ENCODE measurements at places on chromosomes 5 and 9.

DNA sequence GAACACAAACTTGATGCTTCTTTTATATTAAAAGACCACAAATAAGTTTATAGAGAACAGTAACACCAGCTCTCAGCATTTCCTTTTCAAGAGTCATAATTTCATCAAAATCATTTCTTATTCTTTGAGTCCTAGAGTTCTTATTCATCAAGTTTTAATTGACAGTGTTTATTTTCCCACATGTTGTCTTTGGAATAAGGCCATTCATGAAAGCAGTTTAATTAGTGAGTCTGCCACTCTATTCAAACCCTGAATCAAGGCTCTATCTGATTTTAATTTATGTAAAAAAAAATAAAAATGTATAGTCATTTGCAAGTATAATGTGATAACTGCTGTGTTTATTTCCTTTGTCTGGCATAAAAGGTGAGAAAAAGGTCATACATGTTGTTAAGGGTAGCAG is 176.7 kb downstream of the PARP8 start:
- no peak for DNase-seq

GRCh38 chr5:148932355-148932935 is 106.0 kb downstream of the ADRB2 start:
- no peak for DNase-seq

- DNase-seq = peak; percentile 30
Measured at GRCh38 chr9:33289496-33289895, 820 bp upstream of the NFX1 start.

DNA sequence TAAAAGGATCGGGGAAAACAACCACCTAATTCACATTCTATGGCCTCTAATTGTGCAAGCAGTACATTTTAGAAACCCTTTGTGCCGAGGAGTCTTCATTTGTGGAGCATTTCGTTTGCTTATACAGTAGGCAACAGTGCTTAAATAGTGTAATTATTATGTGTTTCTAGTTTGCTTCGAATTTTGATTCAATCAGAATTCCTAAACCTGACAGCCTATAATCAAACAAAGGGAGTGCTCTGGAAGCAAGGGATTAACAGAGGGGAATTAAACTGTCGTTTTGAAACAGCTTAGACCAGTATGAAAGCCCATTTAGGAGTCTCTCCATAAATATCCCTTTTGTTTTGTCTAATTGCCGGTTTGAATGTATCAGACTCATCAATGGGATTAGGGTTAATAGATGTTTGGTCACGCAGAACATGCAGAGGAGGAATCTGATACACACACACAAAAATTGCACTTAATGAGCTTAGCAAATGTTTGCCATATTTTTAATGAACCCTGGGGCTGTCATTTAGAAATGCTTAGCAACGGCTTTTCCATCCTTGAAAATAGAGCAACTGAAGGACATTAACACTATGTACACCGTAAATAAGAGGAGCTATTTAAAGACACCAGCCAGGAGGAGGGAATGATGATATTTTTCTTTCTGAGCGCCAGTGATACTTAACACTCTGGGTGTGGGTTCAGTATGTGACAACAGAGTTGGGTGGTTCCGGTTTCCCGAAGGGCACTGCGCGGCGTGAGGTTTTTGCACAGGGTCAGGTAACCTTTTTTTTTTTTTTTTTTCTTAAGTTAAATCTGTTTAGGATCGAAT is 404.7 kb downstream of the TLE4 start:
- DNase-seq = no peak

DNA sequence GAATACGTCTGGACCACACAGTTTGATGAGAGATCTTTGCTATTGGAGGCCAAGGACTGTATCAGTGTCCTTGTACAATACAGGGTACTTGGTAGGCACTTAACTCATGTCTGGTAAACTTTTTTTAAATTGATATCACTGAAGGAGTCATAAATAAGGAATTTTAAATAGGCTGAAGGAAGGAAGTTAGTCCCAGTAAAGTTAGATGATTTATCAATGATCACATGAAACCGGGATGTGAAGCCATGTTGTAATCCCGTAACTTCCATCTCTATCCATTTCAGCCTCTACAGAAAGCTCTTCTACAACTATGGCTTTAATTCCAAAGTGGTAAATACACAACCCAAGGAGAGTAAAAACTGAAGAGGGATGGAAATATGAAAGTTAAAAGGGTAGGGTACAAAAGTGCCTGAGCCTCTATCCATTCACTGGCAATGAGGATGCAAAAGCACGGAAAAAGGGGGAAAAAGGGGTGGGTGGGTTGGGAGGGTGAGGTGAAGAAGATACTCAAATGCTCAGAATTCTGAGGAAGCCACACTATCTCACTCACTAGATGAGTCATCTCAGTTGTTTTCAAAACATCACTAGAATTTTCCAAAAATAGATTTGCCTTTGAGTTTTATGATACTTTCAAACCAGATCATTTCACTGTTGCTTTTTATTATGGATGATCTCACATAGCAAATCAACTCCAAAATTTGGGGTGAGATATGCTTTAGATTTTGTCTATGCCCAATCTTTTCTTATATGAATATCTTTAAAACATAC is 1053.5 kb downstream of the NR2F1-AS1 start:
- DNase-seq = no peak

DNA sequence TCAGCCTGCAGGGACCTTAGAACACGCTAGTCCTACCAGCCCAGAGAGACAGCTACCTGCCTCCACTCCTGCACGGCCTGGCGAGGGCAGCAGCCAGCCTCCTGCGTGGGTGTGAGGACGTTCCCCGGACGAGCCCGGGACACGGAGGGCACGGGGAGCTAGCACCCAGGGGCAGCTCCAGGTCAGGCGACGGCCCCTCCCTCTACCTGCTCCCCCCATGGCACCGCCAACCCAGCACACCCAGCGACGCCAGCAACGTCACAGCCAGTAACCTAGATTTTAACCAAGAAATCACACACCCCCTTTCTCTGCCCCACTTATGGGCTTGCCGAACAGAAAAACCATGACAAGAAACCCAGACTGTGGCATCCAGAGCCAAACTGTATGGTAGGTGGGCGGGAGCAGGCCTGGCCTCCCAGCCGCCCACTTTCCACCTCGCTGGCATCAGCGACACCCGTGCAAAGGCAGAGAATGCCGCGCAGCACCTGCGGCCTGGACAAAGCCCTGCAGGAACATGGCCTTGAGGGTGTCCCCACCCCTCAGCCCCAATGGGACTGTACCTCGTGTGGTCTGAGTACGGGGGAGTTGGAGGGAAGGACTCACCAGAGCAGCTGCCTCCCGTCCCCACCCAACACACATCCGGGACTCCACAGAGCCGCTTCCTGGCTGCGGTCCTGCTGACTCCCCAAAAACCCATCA is 47.9 kb downstream of the NACC2 start:
- DNase-seq = no peak

GRCh38 chr9:113675475-113675941 is 200.6 kb upstream of the ZNF618 start:
- no peak for DNase-seq

GRCh38 chr5:154401355-154401754 is 44.4 kb upstream of the SAP30L start:
- no peak for DNase-seq

DNA sequence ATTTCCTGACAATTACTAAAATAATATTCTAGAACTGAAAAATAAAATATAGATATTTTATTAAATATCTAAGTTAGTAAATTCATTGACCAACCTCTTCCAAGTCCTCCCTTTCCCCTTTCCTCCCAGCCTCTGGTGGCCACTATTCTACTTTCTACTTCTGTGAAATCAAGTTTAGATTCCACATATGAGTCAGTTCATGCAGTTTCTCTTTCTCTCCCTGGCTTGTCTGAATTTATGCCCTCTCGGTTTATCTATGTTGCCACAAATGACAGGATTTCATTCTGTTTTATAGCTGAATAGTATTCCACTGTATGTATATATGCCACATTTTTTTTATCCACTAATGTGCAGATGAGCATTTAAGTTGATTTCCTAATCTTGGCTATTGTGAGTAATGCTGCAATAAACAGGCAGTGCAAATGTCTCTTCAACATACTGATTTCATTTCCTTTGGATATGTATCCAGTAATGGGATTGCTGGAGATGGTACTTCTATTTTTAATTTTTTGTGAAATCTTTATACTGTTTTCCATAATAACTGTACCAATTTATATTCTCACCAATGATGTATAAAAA is 52.3 kb downstream of the WDR36 start:
- no peak for DNase-seq

DNA sequence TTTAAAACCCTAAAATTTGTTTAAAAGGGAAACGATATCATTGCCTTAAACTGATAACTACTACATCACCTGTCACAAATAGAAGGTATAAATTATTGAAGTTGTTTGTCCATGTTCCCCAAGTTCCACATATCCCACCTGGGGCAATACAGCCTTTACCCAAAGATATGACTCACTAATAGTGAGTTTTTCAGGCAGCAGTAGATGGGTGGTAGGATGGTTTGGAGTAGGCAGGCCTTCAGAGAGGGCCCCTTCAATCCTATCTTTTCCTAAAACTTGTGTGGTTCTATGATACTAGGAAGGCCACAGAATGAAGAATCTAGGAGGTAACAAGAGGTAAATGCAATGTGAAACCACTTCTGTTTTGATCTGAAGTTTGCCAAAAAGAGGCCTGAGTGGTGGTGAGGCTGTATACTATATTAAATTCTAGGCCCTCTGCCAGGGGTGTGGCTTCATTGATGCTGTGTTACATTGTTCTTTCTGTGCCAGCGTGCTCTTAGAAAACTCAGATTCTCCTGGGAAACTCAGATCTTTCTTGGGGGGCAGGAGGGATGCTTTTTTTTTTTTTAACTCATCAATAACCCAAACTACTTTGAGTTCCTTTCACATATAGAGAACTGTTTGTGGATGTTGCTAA is 7.2 kb downstream of the CYSTM1 start:
- no peak for DNase-seq

GRCh38 chr5:154779105-154779504 is 23.9 kb downstream of the LARP1 start:
- DNase-seq = no peak
